ENCODE measurements at places on chromosomes 6 and 20.
A peak's percentile ranks its signal among the peaks of the same experiment; 100 is the strongest.

DNA sequence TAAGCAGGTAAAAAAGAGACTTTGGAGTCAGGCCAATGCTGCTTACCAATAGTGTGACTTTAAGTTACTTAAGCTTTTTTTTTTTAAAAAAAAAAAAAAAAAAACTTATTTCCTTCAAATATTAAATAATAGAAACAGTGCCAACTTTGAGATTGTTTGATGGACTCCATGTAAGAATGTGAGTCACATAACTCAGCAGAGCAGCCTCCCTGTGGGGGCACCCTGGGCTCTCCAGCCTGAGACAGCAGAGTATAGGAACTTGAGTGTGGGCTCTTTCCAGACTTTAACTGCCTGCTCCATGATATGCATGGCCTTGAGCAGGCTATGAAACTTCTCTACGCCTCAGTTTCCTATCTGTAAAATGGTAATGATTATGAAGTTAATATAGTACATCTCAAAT, 113.3 kb upstream of the SAMD5 start:
- no peak for DNase-seq

- DNase-seq: no peak
These were observed 57.8 kb downstream of the KIZ start for GRCh38 chr20:21183722-21184121.

DNA sequence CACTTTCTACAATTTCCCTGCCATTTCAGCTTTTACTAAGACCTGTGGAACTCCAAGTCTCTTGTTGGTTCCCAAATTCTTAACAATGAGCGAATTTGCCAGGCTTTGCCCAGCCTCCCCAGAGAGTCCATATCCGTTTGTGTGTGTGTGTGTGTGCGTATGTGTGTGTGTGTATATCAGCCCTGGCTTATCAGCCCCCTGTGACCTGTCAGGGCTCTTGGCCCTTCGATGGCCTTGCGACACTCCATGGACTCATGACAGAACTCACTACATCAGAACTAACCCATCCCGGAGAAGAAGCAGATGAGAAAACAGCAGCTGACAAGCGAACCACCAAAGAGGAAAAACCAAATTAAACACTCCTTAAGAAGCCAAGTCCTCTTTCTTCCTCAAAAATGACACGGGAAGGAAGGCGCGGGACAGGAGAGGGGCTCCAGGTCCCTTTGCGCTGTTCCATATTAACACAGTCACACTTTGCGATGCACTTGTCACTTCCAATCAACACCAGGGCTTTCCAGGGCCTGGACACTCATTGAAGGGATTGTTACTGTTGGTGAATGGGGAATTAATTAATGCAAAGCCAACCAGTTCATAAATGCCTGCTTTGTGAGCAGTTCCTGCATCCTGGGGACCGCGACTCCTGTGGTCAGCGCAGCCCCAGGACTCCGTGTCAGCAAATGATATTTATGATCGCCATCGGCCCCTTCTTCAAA, 524.0 kb downstream of the CD83 start:
- DNase-seq: peak; percentile 43

- DNase-seq: no peak
These were observed 507.7 kb downstream of the PREX1 start for GRCh38 chr20:48319943-48320584.

GRCh38 chr20:48457193-48458002, 370.4 kb downstream of the PREX1 start:
- DNase-seq: no peak
